ENCODE measurements at places on chromosomes 7 and 10. TPM values are rescaled to one million over a fixed set of nuclear protein-coding genes. Genes with fewer than 3 reads are reported as not detected.

MYO1G gene
- total RNA-seq, result 0.48 TPM

PTPRE gene
- 3.1 TPM for total RNA-seq

GRCh38 chr7:86989407-86989806 lies 70.0 kb downstream of the ELAPOR2 start:
- peaks cover 30% of the 10 kb centered on the region for H3K36me3 ChIP-seq
- no peak for DNase-seq
- no peaks in the 10 kb centered on the region for H3K27me3 ChIP-seq
- H3K4me1 ChIP-seq, result no peaks in the 10 kb centered on the region

DNA sequence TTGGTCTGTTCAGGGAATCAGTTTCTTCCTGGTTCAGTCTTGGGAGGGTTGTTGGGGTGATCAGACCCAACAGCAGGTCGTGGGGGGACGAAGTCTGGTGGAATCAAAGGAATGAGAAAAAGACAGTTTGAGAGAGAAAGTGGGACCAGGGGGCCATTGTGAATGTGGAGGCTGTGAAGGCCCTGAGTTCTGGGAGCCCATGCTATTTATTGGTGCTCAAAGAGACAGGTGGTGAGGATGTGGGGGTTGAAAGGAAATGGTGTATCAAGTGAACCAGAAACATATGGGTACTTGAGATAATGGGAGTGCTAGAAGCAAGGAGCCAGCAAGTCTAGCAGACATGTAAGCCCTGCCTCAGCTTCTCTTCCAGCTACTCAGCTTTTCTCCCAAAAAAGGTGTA lies 84.1 kb downstream of the CCSER2 start:
- no peak overlapping the region for H3K27ac ChIP-seq
- no peaks in the 10 kb centered on the region for H3K27me3 ChIP-seq
- no peak for DNase-seq
- no peak overlapping the region for H3K4me3 ChIP-seq
- H3K36me3 ChIP-seq, result peaks cover 62% of the 10 kb centered on the region

DNA sequence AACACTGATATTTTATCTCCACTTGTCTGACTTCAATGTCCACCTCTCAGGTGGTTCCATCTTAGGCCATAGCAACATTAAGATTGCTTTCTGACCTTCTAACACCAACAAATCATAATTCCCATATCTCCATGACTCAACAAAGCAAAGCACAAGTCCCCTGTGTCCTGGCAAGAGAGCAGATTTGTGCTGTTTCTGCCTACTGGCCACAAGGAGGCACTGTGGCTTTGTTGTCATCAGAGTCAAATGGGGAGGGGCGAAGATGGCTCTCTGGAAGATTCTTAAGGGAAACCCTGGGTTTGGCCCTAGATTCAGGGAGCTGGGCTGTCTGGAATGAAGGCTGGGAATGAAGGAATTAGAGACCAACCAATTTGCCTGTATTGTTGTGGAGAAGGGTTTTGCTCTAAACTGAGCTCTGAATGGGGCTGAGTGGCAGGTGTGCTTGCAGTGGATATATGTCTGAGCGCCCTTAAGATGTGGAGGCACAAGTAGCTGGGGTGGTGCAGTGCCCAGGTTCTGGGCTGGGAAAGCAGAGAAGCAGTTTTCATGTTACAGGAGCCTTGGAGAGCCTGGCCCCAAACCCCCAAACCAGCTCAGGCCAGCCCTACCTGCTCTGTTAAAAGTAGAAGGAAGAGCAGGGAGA lies 154.8 kb upstream of the PRSS58 start:
- no peaks in the 10 kb centered on the region for H3K27me3 ChIP-seq
- peaks cover 14% of the 10 kb centered on the region for H3K4me1 ChIP-seq
- no peak overlapping the region for H3K27ac ChIP-seq
- H3K36me3 ChIP-seq, result no peaks in the 10 kb centered on the region
- peak; percentile 55 for DNase-seq

- no peak overlapping the region for H3K4me3 ChIP-seq
- peaks cover 24% of the 10 kb centered on the region for H3K36me3 ChIP-seq
- H3K27me3 ChIP-seq, result no peaks in the 10 kb centered on the region
- no peak for DNase-seq
- peaks cover 55% of the 10 kb centered on the region for H3K4me1 ChIP-seq
Observed at GRCh38 chr10:86876748-86877147, 80.7 kb downstream of the MMRN2 start.

DNA sequence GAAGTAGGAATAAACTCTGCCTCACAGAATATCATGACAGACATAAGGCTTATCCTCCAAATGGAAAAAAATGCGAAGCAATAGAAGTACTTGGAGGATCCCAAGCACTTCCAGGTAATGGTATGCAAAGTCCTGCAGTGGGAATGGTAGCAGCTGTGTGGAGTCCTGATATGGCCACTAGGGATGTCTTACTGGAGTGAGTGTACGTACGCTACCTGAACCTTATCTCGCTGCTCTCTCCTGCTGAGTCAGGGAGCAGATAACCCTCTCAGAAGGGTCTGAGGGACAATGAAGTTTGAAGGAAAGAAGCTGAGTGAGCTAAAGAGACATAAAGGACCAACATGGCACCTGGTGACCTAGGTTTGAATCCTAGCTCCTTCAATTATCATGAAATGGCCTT lies 42.2 kb downstream of the CH25H start:
- no peak overlapping the region for H3K27ac ChIP-seq
- no peaks in the 10 kb centered on the region for H3K4me1 ChIP-seq
- no peaks in the 10 kb centered on the region for H3K27me3 ChIP-seq
- DNase-seq, result no peak
